Activated T-helper 1 cell treated with anti-CD3 and anti-CD28 coated beads, Interleukin-2, amount 50 U/mL, for 16 hours (primary cell): ENCODE measurements at places on chromosomes 3 and 15.

- DNase-seq: no peak
These were observed 41.2 kb upstream of the ADAMTS9 start for GRCh38 chr3:64728994-64729393.

- DNase-seq: no peak
These were observed 149.8 kb upstream of the ABI3BP start for GRCh38 chr3:101143012-101143411.

- DNase-seq: peak; percentile 47
These were observed 127.8 kb downstream of the HCN4 start for GRCh38 chr15:73240866-73241499.

DNA sequence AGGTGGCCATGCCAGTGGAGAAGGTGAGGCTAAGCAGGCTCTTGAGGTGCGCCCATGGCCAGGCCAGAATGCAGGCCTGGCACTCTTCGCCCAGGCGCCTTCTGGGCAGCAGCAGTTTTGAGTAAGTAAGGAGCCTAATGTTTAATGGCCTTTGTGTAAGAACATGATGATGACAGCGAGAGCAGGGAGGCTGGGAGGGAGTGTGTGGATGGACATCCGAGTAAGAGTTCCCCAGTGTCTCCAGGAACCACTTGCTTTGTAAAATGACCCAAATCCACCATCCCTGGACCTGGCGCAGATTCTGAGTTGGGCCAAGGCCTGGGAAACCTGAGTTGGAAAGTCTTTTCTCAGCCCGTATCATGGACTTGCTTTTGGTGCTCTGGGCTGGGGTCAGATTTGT, 24.1 kb downstream of the KLF13 start:
- no peak for DNase-seq

DNA sequence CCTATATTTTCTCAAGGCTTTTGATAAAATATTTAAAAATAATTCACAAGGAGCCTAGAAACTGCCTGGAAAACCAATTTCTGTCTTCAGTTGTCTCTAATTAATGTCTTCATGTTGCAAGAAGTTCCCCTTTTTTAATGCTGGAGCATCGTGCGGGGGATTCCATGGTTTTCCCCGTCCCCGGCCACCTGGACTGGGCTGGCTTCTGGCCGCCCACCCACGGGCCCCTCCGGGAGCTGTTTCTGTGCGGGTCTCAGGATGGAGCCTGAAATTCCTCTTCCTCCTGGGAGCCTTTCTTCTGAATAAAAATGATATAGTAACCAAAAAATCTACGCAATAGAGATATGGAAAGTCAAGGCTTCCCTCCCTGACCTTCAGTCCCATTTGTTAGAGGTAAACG, 8.1 kb upstream of the LRRK1 start:
- no peak for DNase-seq

GRCh38 chr3:4219227-4219568, 84.0 kb upstream of the SETMAR start:
- DNase-seq: no peak

GRCh38 chr3:188051801-188052168, 102.2 kb upstream of the LPP start:
- no peak for DNase-seq

DNA sequence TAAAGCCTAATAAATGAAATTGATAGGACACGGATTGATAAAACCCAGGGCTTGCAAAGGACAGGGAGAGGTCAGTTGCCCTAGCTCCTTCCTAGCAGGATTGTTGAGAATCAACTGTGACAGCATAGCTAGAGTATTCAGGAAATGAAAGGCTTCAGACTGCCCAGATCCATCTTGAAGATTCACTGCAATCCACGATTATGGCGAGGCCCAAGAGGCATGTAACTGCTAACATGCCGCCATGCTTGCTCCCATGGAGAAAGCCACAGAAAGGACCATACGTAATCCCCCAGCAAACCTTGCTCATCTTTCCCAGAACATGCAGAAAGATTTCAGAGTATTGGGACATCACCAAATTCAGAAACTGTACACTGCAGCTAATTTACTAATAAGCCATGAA, 41.3 kb downstream of the MYH15 start:
- DNase-seq: no peak

DNA sequence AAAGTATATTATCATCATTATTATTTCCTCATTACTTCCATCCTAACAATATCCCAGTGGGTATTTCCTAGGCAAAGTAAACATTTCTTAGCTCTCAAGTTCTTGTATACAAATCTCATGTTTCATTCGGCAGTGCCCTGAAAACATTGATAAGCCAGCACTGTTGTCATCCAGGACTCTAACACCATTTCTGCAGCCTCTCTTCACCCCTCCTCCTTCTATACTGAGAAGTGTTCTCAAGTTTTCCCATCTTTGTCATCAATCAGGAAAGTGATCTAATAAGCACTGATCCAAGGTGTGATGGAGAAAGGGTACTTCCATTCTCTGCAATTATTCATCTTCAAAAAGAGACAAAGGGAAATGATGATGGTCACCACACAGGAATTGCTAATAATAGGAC, 168.4 kb upstream of the CCDC54 start:
- no peak for DNase-seq

GRCh38 chr3:161349529-161350312, 21.6 kb downstream of the SPTSSB start:
- DNase-seq: no peak

DNA sequence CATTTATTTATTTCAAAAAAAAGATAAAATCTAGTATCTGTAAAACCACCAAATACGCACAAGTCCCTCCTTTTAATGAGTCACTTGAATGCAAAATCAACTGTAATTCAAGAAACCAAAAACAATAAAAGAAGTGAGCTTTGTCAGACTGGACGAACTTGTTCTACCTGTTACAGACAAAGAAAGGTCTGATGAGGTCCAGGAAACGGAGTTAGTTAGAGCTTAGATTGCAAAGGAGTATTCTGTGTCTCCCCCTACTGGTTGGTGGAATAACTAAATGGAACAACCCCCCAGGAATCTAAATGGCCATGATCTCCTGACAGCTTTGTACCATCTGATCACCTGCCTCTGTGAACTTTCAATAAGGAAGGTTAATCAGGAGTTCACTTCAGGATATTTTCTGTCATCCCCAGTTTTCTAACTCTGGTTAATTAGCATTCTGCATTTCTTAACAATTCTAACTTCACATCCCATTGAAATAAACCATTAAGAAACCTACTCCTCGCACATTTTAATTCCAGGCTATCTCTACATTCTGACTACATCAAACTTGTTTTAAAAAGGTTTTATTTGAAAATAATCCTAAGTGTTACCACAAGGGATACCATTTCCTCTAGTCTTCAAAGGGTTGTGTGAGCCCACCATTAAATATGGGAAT, 333.0 kb upstream of the SATB1 start:
- no peak for DNase-seq

DNA sequence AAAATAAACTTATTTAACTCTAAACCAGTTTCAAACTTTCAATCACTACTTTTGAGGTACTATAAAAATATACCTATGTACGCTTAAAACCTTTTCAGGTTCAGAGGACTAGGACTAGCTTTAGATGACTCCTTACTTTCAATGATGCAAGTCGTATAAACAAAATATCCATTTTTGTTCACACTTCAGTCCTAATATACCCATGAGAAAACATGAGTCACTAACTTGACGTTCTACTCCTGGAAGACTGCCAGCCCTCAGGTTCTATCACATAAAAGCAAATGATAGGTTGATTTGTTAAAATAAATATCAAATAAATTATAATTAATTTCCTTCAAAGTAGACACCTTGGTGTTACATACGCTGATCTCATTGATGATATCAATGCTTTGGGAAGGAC, 10.6 kb upstream of the P3H2 start:
- DNase-seq: no peak

DNA sequence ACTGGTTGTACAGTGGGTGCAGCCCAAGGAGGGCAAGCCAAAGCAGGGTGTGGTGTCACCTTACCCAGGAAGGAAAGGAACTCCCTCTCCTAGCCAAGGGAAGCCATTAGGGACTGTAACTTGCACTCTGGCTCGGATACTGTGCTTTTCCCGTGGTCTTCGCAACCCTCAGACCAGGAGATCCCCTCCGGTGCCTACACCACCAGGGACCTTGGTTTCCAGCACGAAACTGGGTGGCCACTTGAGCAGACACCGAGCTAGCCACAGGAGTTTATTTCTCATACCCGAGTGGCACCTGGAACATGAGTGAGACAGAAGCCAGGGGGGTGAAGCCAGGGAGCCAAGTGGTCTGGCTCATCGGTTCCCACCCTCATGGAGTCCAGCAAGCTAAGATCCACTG, 90.7 kb downstream of the ZBBX start:
- no peak for DNase-seq

- no peak for DNase-seq
These were observed 172.9 kb upstream of the FEZF2 start for GRCh38 chr3:62546266-62546665.
